ENCODE measurements at places on chromosomes 3 and 15.

DNA sequence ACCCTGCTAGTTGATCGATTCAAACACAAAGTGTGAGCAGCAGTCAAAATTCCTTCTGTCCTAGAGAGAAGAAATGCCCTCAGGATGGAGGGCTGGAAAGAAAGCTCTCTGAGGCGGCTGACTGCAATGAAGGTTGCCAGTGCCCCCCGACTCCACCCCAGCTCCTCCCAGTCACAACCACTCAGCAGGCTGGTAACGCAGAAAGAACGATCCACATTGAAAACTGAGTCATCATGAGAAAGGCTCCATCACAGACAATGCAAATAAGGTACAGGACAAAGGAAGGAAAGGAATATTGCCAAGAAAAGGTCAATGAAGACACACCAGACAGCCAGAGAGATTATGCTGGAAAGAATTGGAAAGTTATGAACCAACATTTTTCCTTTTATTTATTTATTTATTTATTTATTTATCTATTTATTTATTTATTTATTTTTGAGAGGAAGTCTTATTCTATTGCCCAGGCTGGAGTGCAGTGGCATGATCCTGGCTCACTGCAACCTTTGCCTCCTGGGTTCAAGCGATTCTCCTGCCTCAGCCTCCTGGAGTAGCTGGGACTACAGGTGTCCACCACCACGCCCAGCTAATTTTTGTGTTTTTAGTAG lies 17.4 kb upstream of the VGLL4 start:
- no peak for DNase-seq

- no peak for DNase-seq
These were observed 49.2 kb downstream of the SLC41A3 start for GRCh38 chr3:126034481-126035361.

DNA sequence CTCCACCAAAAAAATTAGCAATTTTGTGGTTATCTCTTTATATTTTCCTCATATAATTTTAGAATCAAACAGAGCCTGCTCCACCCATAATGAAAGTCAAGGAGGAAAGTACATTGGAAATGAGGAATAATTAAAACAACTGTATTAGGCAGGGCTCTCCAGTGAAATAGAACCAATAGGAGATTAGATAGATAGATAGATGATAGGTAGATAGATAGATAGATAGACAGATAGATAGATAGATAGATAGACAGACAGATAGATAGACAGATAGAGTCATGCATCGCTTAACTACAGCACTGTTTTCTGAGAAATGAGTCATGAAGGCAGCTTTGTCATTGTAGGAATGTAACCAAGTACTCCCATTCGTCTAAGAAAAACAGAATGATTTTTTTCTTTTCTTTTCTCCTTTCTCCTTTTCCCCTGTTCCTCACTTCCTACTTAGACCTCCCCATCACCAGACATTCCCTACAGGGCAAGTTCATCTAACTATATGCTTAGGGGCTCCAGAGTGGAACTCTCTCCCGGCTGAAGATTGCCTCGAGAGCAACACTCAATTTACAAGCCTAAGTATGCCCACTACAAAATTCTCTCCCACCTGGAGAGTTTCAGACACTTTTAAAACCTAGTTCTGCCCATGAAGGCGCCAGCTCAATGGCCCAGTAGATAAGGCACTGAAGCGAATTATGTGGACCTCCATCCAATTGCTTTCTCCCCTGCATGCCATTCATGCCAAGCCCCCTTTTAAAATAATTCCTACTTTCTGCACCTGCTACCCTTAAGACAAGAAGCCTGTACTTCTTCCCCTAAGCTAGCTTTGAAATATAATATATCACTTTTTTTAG lies 53.3 kb upstream of the LIPC start:
- peak; percentile 18 for DNase-seq

- DNase-seq: no peak
These were observed 4.7 kb downstream of the ZBTB47 start for GRCh38 chr3:42658091-42658770.

- DNase-seq: no peak
These were observed 32.9 kb downstream of the SNTN start for GRCh38 chr3:63685340-63685739.

DNA sequence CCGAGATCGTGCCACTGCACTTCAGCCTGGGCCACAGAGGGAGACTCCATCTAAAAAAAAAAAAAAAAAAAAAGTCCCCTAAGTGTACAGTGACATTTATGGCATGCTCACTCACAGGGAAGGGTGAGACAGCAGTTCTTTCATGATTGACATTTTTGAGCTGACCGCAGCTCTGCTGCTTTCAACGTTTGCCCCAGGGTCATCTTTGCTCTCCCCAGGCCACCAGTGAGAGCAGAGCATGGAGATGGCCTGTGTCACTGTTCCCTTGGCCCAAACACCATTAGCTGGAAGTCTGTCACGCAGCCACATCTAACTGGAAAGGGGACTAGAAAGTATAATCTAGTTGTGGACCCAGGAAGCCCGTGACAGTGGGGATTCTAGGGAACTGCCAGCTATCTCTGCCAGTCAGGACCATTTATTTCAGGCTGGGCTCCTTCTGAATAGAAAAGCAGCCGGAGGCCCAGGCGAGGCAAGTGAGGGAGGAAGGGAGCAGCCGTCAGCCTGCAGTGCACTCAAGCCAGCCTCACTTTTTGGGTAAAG lies 193.4 kb upstream of the HES1 start:
- no peak for DNase-seq

DNA sequence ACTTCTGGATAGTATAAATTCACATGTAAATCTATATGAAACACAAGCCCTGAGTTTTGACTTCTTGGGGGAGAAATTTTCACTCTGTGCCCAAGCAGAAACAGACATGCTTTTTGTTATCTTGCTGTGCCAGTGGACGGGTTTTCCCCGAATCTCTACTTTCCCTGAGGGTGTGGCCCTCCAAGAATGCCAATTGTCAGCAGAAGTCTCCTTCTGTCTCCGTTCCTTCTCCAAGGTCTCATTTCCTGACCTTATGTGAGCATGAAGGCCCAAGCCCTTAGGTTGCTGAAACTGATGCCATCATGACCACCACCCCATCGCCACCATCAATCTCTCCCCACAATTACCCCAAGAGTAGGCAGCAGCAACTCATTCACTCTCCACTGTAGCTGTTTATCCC lies 253.8 kb downstream of the XXYLT1 start:
- no peak for DNase-seq

GRCh38 chr3:50447290-50447840 lies 56.1 kb downstream of the CACNA2D2 start:
- no peak for DNase-seq

DNA sequence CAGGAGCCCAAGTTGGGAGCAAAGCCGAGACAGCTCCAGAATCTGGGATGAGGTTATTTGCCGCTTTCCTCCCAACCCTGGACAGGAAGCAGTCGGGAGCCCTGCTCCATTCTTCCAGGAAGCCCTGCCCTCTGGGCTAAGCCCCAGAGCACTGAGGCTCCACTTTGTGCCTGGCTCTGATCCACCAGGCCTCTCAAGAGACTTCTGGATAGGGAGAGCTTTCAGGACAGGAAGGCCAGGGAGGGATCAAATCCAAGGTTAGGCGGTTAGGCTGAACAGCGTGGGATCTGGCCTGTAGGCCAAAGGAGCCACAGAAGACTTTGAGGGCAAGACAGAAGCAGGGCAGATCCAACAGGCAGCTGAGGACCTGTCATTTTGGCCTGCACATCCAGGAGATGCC lies 835 bp downstream of the STOML1 start:
- peak; percentile 83 for DNase-seq

- DNase-seq: no peak
These were observed 35.7 kb upstream of the ZNF770 start for GRCh38 chr15:35023804-35024203.

DNA sequence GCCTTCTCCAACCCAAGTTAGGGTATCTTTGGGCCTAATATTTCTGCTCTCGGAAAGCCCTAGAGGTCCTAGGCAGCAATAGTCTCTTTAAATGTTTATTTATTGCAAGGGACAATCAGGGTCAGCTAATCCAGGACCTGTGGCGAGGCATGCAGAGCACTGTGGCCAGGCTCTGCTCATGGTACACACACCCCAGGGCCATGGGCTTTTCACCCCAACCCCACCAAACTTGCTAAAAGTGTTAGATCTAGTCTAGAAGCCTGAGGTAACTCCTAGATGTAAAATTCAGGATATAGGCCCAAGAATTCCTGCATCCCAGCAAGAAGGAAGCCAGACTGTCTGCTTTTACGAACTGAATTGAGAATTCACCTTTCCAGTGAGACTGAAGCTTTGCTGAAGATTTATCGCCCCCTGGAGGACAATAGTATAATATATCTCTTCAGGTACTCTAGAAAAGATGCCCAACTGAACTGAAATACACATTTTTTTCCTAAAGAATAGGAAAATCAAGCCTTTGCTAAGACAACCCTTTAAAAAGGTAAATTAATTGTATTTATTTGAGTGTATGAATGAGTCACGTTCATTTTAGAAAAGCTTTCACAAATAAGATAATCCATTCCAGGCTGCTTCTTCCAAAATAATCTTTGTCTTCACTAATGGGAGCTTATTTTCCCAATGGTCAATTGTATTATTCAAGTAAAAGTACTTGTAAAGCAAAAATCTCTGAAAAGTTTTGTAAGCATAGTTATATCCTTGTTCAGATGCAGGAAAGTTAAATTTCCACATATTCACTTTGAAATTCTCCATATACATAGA lies 89.8 kb downstream of the LRRC3B start:
- DNase-seq: no peak

DNA sequence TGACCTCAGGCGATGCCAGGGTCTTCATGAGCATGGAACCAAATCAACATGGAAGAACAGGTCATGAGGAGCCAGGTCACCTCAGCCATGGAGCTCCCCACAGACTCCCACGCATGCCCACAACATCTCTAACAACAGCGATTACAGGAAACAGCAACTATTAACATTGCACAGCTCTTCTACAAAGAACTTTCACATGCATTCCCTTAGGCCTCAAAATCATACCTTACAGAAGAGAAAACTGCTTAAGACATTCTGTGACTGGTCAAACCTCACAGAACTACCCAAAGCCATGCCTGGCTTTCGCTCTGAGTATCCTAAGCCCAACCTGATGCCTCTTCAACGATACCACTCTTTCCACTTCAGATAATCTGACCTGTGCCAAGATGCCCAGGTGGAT lies 117.8 kb downstream of the OXNAD1 start:
- no peak for DNase-seq

DNA sequence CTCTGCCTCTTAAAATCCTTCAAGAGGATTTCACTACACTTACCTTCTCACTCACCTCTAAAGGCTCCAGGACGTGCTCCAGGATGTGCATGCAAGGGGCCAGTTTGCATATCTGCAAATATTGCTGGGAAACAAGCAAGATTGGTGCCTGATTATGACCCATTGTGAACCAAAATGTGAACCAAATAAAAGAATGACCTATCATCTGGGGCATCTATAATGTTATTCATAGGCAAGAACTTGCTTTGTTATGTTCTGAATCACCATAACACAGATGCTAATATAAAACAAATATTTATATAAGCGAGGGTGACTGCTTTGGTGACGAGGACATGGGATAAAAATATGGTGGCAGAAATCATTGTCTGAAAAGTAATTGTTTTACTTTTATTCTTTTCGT lies 5.5 kb downstream of the IL12A start:
- peak; percentile 20 for DNase-seq

DNA sequence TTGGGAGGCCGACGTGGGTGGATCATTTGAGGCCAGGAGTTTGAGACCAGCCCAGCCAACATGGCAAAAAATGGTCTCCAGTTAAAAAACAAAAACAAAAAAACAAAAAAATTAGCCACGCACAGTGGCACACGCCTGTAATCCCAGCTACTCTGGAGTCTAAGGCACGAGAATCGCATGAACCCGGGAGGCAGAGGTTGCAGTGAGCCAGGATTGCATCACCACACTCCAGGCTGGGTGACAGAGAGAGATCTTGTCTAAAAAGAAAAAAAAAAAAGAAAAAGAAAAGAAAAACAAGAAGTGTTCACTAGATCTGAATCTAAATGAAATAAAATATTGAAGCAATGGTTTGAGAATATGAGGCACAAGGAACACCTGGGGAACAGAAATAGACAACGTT lies 36.7 kb downstream of the SLC9A9 start:
- DNase-seq: peak; percentile 67

DNA sequence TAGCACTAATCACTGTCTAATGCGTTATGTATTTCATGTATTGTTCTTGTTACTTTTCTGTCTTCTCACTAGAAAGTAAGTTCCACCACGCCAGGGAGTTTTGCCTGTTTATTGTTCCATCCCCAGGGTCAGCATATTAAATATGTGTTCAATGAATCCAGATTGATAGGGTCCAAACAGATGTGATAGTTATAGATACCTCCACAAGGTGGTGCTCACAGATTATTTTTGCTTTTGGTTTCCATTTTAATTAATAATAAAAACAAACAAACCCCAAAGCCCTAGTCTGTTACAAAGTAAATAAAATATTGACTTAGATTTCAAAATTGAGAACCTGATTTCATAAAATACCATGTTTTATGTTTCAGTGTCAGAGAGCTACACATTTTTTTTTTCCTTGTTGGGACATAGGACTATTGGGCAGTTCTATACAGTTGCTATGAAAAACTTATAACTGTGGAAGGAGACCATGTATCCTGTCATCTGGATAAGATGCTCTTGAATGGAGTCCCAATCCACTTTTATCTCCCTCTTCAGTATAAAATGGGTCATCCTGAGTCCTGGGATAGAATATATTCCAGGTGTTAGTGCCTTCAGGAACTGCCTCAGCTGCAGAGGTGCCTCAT lies 12.4 kb downstream of the OTOL1 start:
- peak; percentile 11 for DNase-seq

GRCh38 chr3:16069149-16069922 lies 105.1 kb upstream of the GALNT15 start:
- peak; percentile 84 for DNase-seq

DNA sequence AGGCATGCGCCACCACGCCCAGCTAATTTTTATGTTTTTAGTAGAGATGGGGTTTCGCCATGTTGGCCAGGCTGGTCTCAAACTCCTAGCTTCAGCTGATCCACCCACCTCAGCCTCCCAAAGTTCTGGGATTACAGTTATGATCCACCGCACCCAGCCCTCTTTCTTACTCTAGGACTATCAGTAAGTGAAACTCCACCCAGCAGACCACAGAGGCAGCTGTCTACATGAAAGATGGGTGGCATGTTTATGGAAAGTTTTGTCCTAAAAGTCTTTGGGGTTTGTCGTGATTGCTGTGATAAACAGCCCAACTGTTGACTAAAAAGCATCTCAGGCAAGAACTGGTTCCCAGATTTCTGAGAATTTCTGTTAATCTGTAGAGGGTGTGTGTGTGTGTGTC lies 10.9 kb downstream of the ARL6IP5 start:
- DNase-seq: no peak

GRCh38 chr3:180516368-180516767 lies 85.6 kb upstream of the TTC14 start:
- no peak for DNase-seq

GRCh38 chr15:92958105-92958504 lies 58.0 kb downstream of the CHD2 start:
- DNase-seq: peak; percentile 51

DNA sequence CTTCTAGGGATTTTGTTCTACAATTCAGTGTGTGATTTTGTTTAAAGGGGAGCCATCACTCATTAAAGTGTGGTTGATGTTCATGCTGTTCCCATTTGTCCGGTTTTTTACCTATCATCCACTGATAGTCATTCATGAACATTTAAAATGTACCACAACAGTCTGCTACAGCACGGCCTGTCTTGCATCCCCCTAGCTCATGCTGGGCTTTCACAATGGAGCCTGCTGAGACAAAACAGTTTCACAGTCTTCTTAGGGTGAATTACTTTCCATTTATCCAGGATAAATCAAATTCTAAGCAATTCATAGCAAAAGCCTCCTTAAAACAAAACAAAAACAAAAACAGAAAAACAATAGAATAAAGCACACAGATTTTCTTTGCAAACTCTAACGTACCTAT lies 627.2 kb downstream of the CADM2 start:
- no peak for DNase-seq
